T follicular helper cell (primary cell): ENCODE measurements at places on chromosomes 1 and 21.

- DNase-seq, result no peak
These were observed 1.2 kb upstream of the CPT2 start for GRCh38 chr1:53195246-53196016.

DNA sequence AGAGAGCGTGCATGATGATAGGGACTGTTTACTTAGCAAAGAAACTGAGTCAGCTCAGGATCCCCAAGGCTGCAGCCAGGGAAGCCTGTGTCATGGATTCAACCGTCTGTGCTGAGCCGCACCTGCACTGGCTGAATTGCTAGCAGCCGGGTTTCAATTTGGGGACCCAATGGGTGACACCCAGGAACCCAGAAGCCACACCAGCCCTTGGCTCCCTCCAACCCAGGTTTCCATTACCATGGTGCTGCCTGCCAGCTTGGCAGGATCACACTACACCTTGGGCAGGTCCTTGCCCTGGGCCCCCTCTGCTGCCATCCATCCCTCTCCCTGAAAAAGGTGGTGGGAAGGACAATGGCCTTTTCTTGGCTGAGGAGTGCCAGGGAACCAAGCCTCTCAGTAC lies 64.0 kb upstream of the CLDN14 start:
- DNase-seq, result no peak

DNA sequence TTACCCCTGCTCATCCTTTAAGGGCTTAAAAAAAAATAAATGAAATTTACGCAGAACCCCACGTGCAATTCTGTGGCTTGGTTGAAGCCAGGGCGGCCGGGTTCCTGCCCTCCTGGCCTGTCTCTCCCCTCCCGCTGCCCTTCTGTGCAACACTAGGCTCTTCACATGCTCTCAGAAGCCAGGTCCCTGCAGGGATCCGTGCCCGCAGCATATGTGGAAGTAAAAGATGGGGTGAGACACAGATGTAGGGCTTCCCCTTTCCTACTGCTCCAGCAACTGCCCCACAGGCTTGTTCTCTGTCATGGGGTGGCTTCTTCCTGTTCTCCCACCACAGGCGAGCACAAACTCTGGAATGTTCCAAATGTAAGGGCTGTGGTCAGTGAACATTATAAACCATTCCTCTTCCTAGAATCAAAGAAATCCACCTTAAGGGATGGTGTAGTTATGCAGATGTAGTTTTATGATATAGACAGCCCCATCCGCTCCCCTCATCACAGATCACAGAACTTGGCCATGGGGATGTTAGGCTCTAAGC lies 535.4 kb downstream of the KIF26B start:
- no peak for DNase-seq

GRCh38 chr1:155976062-155976912 lies 2.1 kb downstream of the ARHGEF2 start:
- DNase-seq, result peak; percentile 64

DNA sequence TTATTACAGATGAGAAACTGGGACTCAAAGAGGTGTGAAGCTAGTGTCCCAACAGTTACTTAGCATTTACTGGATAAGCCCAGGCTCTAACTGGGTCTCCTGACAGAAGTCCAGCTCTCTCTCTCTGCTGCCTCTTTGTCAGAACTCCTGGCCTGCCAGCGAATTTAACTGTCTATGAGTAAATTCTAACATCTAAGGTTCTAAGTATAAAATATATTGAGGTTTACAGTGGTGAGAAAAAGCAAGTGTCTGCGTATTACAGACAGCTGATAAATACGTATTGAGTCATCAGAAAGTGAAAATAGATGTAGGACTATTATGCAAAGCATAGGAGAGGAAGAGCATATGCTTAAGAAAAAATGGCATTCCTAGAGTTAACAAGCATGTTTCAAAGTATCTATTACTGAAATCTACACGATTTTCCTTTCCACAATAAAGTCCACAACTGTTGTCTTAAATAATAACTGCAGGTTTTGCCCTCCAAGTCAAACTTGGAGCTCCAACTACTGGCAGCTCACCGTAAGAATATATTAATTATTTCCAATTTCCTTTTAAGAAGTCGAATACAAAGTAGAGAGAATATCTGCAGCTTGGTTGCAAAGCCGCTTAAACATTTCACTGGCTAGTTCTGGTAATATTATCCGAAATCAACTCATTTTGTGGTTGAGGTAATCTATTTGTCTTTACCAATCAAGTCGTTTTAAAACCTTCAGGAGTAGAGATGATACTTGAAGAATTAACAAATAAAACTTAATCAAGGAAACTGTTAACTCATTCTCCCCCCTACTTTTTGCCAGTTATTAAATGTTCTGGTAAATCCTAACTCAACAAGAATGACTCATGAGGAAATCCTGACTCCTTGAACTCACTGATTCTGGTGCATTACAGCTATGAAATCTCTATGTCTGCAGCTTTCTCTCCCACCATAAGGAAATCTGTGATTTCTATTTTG lies 1.4 kb upstream of the RGS2 start:
- no peak for DNase-seq

- DNase-seq, result no peak
These were observed 54.8 kb downstream of the EDN2 start for GRCh38 chr1:41429641-41430035.

DNA sequence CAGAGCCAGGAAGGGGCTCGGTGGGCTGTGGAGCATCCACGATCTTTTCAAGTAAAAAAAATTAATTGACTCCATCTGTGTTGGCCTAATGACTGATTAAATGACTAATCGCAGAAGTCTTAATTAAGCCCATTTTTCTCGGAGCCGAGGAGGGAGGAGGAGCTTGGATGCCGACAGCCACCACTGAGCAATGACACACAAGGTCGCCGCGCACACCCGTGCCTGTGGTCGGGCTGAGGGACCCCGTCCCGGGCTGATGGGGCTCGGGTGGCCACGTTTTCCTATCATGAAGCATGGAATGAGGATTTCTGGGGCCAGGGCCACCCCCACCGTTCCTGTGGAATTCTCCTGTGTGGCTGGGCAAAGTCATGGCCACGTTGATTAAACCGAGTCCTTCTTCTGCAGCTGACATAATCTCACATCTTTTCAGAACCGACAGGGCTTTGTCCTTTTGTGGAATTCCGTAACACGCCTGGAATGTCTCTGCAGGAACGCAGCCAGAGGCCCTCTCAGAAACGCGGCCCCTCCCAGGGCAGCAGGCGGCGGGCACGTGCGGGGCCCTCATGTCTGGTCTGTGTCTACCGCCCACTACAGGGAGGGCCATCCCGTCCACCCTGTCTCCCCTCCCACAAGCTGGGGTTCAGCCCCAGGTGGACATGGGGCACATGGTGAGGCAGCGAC lies 60.7 kb downstream of the MORN1 start:
- no peak for DNase-seq

DNA sequence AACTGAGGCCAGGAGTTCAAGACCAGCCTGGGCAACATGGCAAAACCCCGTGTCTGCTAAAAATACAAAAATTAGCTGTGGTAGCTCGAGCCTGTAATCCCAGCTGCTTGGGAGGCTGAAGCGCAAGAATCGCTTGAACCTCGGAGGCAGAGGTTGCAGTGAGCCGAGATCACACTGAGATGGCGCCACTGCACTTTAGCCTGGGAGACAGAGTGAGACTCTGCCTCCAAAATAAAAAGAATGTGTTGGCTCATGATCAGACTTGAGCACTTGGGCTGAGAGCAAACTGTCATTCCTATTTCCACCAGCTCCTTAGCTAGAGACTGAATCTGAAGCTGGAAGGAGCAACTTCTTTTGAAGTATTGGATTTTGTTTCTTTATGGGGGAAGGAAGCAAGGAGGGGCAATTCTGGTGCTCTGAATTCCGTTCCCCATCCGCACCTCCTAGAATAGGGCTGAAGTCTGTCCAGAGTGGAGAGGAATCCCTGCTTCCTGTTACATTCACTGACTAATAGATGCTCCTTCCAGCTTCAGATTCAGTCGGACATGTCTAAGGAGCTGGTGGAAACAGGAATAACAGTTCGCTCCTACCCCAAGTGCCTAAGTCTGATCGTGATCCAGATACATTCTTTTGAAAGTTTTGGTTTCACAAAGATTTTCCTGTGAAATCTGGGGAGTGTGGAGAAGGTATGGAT lies 3.8 kb downstream of the ZNF672 start:
- DNase-seq, result no peak

DNA sequence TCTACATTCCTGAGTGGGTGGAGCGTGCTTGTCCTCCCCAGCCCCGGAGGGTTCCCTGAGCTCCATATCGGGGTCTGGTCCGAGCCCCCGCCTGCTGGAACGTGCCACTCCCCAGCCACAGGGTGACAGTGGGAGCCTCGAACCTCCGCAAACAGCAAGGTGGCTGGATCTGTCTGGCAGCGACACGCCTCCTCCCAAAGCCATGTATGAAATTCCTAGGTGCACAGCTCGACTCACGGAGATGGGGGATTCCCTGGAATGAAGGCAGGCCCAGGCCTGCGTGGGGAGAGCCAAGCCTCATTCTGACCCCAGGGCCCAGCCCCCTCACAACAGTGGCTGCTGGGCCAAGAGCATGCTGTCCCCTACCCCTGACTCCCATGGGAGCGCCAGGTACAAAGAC lies 32.9 kb downstream of the TP73 start:
- DNase-seq, result no peak

DNA sequence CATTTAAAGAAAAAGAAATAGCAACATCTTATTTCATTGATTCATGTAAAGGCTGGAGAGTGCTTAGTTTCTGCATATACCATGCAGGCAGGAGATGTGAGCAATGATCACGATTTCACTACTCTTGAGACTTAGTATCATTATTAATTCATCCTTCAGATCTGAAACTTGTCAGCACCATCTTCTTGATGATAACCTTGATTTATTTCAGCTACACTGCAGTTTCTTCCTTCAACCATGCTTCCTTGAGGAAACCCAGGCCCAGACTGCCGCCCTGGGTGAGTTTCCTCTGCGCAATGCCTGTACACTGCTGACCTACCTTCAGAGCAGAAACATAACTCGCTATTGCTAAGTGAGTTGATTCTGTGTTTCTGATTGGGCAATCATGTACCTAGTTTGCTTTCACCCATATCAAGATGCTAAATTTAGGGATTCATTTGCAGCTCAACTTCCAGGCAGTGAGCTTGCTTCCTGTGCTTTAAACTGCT lies 13.5 kb upstream of the BCL10 start:
- DNase-seq, result no peak

DNA sequence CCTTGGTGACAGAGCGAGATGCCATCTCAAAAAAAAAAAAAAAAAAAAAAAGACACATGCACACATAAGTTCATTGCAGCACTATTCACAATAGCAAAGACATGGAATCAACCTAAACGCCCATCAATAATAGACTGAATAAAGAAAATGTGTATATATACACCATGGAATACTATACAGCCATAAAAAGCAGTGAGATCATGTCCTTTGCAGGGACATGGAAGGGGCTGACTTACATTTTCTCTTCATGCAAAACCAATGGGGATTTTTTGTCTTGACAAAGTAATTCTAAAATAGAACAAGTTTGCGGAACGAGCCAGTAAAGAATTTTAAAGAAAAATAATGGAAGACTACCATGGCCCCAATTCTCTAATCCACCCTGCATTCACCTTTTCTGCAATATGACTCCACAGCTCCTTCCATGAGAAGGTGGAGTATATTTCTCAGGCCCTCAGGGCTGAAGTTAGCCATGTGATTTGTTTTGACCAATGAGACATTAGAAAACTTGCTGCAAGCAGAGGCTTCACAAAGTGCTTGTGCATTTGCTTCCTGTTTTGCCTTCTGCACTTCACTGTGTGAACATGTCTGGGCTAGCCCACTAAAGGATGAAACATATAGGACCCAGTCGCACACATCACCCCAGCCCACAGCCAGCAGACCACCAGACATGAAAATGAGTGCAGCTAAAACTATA lies 78.8 kb upstream of the NR5A2 start:
- no peak for DNase-seq
